ENCODE measurements at places on chromosomes 16 and 17.

GRCh38 chr16:77443357-77444146, 8.7 kb upstream of the ADAMTS18 start:
- DNase-seq: no peak

GRCh38 chr17:54085934-54086333, 263.2 kb downstream of the KIF2B start:
- no peak for DNase-seq

DNA sequence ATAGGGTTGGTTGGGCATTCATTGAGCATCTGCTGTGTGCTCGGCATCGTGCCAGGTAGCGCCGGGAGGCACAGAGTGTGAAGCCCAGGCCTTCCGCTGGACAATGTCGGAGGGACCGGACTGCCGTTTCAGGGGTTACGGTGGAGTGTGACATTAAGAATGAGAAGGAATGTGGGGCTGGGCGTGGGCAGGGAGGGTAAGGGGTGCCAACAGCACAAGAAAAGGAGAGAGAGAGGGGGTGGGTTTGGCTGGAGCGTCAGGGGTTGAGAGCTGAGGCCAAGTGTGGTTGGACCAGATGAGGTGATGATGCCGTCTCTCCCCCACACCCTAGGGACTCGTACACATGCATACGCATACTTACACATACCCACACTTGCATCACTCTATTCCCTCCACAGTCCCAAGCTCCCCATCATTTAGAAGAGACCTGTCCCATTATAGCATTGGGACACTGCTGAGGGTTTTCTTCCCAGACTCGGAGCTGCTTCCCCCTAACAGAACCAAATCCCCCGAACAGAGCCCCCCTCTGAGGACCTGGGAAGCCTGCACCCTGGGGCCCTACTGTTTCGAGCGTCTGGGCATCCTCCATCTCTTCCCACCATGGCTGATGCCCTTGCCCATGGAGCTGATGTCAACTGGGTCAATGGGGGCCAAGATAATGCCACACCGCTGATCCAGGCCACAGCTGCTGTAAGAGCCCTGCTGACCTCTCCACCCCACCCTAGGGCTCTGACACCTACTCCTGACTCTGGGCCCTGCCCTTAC, 3.3 kb upstream of the KCTD11 start:
- no peak for DNase-seq

DNA sequence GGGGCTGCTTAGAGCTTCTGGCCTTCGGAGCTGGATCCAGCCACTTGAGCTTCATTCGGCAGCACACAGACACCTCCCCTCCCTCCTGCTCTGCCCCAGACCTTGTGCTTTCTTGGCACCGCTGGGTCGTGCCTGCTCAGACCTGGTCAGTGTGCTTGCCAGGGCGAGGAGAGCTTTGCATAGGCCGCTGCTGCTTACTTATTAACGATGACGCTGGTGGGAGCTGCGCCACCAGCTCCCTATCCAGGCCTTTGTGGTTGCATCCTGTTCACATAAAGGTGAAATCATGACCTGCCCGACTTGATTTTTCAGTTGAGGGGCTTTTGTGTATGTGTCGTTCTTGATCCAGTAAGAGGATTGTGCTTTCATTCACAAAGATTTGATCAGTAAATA, 101.1 kb downstream of the MSI2 start:
- DNase-seq: peak; percentile 65

GRCh38 chr16:7177875-7178274, 154.8 kb upstream of the RBFOX1 start:
- DNase-seq: no peak

- no peak for DNase-seq
These were observed 66.4 kb downstream of the CMC2 start for GRCh38 chr16:80940069-80940856.

DNA sequence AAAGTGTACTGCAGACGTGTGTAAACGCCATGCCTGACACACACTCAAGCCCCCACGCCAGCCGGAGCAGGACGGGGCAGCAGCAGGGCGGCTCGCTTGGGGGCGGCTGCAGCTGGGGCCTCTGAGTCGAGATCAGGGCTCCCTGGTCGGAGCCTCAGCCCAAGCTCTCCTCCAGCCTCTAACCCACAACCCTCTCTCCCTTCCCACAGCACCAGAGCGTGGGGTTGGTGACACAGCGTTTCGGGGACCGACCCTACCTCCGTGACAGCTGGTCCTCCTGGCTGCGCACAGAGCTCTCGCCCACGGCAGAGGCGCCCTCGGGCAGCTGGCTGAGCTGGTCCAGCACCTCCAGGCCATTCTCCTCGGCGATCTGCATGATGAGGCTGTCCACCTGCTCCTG, 11.2 kb downstream of the CHMP1A start:
- DNase-seq: no peak

DNA sequence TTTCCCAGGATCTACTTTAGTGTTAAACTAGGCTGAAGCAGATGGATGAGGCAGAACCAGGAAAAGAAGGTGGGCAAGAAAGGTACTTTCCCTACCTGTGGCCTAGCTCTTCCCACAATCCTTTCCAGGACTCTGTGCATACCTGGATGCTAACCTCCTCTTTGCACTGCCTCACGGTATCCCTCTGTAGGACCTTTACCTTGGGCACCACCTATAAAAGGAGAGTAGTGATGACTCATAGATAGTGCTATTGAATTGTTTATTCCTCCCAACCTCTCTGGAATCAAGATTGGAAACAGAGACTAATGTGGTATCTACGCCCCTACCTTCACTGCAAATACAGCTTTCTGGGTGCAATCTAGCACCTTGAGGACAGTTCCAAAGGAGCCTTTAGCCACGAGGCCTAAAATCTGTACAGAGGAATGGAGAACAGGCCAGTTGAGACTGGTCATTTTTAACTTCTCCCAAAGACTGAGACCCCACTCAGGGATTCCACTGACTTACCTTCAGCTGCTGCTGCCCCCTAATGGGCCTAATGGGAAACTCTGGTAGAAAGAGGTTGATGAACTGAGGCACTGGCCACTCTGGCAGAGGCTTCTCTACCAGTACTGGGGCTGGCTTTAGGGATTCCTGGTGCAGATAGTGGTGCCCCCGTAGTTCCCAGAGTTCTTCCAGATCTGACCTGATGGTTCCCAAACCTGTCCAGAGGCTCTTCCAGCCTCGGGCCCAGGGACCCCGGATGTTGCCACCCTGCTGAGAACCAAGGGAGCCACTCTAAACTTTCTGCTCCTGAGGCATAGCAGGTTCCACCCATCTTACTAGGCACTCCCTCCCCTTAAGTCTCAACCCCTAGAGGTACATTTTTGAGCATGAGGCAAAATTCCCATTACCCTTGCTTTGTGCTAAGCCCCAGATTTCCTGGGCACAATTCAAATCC, 781 bp downstream of the RSKR start:
- peak; percentile 25 for DNase-seq

DNA sequence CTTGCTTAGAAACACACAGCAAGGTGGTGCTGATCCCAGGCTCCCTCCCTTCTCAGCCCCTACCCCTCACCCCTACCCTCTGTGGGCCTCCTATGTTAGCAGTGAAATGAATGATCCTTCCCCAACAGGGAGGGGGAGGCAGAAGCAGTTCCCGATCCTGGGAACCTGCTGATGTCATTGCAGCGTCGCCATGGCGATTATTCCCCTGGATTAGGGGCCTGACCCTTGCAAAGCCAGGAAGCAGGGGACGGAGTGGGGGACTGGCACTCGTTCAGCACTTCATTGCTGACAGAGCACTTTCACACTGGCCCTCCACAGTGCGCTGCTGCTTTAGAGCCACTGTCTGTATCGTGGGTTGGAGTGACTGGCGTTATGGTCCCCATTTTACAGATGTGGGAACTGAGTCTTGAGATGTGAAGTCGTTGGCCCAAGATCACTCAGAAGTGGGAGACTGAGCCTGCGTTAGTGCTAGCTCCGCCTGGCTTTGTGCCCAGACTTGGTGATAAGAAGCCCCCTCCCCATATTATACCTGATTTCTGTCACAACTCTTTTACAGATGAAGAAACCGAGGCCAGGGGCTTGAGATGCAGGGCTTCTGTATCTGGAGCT, 26.6 kb downstream of the LASP1 start:
- no peak for DNase-seq

GRCh38 chr16:2062801-2063200, 15.0 kb downstream of the TSC2 start:
- DNase-seq: no peak

GRCh38 chr16:83744441-83744981, 63.3 kb upstream of the HSBP1 start:
- peak; percentile 18 for DNase-seq

- no peak for DNase-seq
These were observed 2.4 kb downstream of the SLC25A35 start for GRCh38 chr17:8292639-8293395.

DNA sequence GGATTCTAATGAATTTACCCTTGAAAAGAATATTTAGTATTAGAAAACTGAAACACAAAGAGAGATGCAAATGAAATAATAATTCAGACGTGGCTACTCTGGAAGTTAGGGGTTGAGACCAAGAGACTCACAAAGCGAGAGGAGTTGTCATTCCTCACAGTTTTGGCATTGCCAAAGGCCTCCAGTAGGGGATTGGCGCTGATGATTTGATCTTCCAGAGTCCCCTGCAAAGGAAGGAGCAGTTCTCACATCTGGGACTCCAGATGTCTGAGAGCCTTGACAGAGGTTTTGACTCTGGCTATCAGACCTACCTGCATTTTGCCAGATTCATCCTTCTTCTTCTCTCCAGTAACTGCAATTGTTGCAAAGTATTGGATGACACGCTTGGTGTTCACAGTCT, 6.6 kb downstream of the MYH8 start:
- DNase-seq: no peak

GRCh38 chr16:72198771-72199201, 26.8 kb upstream of the PMFBP1 start:
- no peak for DNase-seq

GRCh38 chr17:42111265-42111636, 1.3 kb downstream of the DHX58 start:
- no peak for DNase-seq

- DNase-seq: no peak
These were observed 389.0 kb downstream of the MAF start for GRCh38 chr16:79211586-79211985.

- DNase-seq: no peak
These were observed 9.5 kb downstream of the XPO6 start for GRCh38 chr16:28202147-28202746.

- DNase-seq: no peak
These were observed 335.1 kb downstream of the CPPED1 start for GRCh38 chr16:12468552-12468951.

GRCh38 chr17:42798383-42799380, at the start of the genes CNTD1 and COA3:
CNTD1 (plus strand) TSS chr17:42798861; CDS start chr17:42799068, 207 bp downstream.
COA3 (minus strand) TSS chr17:42798704; CDS start chr17:42798681, 23 bp downstream.
- peak; percentile 81 for DNase-seq

GRCh38 chr17:13428611-13429042, 173.1 kb downstream of the HS3ST3A1 start:
- no peak for DNase-seq

DNA sequence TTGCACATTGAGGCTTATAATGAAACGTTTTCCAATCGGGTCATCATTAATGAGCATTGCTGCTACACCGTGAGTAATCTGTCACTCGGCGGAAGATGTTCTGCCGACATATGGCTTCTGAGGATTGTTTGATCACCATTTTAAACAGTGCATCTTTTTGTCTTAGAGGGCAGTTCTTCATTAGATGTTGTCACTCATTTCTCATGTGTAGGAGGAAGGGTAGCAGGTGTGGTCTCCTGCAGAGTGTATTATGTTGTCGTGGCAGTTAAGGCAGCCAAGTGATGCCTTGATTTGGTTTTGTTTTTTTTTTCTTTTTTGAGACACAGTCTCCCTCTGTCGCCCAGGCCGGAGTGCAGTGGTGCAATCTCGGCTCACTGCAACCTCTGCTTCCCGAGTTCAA, 50.5 kb downstream of the SEC14L1 start:
- DNase-seq: no peak

DNA sequence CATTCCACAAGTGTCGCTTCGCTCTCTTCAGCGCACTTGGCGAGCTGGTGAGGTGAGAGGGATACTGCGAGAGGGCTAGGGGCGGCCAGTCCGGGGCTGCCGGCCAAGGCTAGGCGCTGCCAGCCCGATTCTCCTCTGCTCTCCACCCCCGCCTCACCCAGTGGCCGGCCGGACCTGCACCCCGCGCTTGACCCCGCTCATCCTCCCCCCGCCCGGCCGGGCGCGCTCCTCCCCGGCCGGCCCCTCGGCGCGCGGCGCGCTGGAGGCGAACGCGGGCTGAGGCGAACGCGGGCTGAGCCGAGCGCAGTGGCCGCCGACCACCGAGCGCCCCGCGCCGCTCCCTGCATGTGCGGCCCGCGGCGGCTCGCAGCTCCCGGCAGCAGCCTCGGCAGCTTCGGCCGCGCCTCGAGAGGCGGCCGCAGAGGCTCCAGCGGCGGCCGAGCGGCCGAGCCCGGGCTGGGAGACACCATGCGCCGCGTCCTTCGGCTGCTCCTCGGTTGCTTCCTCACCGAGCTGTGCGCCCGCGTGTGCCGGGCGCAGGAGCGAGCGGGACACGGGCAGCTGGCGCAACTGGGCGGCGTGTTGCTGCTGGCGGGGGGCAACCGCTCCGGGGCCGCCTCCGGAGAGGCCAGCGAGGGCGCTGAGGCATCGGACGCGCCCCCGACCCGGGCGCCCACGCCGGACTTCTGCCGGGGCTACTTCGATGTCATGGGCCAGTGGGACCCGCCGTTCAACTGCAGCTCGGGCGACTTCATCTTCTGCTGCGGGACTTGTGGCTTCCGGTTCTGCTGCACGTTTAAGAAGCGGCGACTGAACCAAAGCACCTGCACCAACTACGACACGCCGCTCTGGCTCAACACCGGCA, at the start of gene SHISA9:
TSS of gene SHISA9 (plus strand) at position 2 of the 865 bp plus-strand sequence.
- peak; percentile 73 for DNase-seq

- DNase-seq: no peak
These were observed 7.6 kb downstream of the SGSH start for GRCh38 chr17:80212511-80212910.

GRCh38 chr17:36127911-36128310, 24.3 kb downstream of the CCL4 start:
- DNase-seq: no peak

All from right kidney (tissue), 9 donors.